Right hindlimb (tissue), 1 donor: ENCODE measurements at places on chromosomes 7 and 10.

DNA sequence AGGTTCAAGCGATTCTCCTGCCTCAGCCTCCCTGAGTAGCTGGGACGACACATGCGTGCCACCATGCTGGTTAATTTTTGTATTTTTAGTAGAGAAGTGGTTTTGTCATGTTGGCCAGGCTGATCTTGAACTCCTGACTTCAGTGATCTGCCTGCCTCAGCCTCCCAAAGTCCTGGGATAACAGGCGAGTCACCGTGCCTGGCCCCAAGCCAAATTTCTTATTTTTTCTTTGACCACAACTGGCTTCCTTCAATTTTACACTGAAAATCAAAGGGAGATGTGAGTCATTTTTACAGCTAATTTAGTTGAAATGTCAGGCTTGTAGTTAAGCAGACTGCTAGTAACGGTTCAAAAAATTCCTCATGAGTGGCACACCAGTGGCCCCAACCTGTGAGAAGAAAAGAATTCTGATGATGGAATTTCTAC lies 7.8 kb downstream of the RNF216 start:
- DNase-seq = no peak

DNA sequence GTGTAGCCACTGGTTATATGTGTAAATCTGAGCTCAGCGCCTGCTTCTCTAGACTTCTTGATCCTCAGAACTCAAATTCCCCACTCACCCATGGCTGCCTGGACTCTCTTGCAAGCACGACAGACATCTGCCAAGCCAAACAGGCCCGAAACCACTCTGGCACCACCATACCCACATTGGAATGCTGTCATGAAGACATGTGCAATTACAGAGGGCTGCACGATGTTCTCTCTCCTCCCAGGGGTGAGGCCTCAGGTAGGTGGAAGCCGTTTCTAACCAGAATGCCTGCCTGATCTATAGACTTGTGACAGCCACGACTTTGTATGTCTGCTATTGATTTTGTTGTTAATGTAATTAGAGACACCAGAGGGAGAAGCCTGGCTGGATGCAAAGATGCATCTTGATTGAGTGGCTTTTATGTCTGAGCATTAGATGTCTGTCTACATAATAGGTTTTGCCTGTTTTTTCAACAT lies 4.0 kb downstream of the BAMBI start:
- peak; percentile 59 for DNase-seq

GRCh38 chr10:104327745-104328645 lies 10.3 kb downstream of the ITPRIP start:
- peak; percentile 76 for DNase-seq

- no peak for DNase-seq
Observed at GRCh38 chr10:5555881-5556280, 31.1 kb downstream of the CALML3 start.

- no peak for DNase-seq
Observed at GRCh38 chr7:35694161-35694783, 663 bp downstream of the HERPUD2 start.

DNA sequence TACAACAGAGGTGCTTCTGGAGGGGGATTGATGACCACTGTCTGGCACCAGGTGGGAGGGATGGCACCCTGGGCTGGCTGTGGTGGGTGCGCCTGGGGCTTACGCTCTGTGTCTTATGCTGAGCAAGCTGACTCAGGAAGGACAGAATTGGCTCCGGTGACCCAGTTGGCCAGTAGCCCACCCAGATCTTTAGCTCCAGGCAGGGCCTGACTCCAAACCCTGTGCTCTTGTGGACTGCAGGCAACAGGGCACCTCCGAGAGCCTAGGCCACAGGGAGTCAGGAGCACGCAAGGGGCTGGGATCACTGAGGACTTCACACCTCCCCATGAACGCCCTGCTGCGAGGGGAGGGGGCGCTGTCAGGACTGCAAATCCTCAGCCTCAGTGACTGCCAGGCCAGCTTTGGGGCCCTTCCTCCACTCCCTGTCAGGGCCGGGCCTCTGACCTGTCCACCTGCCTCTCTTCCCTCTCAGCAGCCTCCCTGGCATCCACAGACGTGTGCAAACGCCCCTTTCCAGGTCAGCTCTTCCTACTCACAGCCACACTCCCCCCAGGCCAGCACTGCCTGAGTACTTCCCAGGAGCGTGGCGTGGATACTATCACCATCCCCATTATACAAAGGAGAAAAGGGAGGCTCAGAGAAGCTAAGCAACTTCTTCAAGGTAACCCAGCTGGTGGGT lies 118.7 kb downstream of the SLIT1 start:
- no peak for DNase-seq

- DNase-seq = peak; percentile 84
Observed at GRCh38 chr10:22252224-22252800, 34.5 kb upstream of the EBLN1 start.

GRCh38 chr7:4297918-4298219 lies 384.2 kb upstream of the FOXK1 start:
- DNase-seq = no peak

DNA sequence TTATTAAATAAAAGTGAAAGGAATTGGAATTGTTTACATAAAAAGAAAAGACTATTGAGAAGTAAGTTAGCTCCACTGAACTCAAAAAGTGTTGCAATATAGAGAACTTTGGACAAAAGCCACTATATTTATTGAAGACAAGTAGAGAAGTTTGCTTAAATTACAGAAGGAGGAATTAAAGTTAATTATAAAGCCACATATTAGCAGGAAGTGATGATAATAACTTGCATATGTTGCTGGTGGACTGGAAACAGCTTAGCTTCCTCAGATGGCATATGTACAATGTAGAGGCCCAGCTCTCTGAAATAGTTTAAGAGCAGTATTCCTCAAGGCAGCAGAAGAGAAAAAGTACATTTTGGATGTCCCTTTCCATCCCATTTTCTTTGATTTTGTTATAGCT lies 400.7 kb downstream of the GATA3 start:
- no peak for DNase-seq

GRCh38 chr10:119634219-119634544 lies 17.0 kb upstream of the BAG3 start:
- DNase-seq = no peak

DNA sequence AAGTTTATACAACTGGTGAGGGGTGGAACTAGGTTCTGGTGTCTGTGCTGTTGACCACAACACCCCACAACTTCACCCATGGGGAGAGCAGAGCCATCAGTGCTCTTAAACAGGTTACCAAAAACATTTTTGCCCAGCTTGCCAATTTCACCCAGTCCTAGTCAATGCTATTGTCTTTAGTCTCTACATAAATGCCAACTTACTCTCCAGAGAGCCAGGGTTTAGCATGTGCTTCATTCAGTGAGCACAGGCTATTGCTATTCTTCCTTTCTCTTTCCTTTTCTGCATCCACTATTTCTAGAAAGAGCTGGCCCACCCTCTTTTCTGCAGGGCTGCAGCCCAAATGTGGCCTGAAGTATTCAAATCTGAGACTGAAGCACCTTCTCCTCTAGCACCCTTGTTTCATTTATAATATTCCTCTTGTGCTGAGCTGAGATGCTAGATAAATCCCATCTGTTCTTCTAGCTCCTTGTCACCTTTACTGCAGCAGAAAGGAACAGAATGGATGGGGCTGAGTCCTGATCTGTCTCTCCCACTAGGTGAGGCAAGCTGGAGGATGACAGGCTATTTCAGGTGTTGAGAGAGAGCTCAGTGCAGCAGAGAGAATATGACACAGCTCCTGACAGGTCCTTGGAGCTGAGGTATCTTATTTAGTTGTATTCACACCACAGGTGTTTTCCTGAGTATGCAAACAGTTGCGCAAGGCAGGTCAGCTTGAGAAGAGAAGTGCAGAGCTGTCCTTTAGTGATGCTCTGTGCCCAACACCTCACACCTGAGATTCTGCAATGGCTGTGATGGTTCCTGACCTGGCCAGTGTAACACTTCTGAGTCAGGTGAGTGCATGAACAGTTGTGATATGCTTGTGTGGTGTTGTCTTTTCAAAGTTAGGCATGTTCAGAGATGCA lies 819.2 kb downstream of the CCSER2 start:
- no peak for DNase-seq

DNA sequence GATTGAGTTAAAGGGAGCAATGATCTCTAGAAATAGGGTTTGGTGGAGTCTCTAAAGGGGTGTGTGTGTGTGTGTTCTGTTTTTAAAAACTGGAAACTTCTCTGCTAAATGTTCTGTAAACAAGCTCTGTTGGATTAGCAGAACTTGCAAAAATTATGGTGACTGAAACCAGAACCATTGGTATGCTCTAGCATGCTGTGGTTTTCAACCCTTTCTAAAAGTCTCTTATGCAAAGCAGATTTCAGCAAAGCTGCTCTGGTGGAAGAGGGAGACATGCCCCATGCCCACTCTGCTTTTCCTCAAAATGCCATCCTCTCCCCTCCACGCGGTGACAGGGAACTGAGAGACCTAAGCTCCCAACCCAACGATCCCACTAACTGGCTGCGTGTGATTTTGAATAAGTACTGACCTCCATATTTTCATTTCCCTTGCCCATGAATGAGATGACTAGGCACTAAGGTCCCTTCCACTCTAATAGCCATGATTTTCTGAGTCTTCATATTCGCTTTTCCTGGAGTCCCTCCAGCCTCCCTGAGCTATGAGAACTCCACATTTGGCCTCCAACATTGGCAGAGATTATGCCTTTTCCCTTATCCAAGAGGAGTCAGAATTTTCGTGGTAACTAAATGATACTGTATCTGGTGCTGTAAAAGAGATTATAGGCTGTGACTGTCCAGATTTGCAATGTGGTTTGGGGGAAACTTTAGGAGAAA lies 117.3 kb upstream of the PALS2 start:
- DNase-seq = no peak

GRCh38 chr10:70551466-70551865 lies 51.1 kb downstream of the PRF1 start:
- peak; percentile 62 for DNase-seq

- no peak for DNase-seq
Observed at GRCh38 chr7:133843341-133843740, 283.8 kb upstream of the LRGUK start.

DNA sequence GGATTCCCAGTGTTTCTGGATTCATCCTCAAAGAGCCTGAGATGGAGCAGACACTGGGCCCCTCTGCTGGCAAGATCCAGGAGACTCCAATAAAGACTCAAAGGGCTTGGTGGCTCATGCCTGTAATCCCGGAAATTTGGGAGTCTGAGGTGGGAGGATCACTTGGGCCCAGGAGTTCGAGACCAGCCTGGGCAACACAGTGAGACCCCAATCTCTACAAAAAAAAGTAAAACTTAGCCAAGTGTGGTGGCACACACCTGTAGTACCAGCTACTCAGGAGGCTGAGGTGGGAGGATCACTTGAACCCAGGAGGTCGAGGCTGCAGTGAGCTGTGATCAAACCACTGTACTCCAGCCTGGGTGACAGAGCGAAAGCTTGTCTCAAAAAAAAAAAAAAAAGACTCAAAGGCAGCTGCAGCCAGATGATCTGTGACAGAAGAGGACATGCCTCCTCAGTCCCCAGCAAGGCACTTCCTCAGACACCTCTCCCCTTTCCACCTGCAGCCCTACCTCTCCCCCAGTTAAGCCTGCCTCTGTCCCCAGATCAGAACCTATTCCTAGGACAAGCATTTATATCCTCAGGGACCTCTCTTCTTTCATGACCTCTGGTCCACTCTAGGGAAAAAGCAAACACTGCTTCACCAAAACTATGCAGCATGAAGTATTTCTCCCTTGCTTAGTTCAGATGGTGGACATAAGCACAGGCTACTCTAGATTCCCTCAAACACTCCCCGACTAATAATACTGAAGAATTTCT lies 27.9 kb downstream of the PDLIM1 start:
- DNase-seq = no peak

DNA sequence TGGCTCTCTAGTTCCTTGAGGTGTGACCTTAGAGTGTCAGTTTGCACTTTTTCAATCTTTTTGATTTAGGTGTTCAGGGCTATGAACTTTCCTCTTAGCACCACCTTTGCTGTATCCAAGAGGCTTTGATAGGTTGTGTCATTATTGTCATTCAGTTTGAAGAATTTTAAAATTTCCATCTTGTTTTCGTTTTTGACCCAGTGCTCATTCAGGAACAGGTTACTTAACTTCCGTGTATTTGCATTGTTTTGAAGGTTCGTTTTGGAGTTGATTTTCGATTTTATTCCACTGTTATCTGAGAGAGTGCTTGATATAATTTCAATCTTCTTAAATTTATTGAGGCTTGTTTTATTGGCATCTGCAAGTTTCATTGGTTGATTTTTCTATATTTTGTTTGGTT lies 37.3 kb downstream of the FANK1 start:
- DNase-seq = no peak

DNA sequence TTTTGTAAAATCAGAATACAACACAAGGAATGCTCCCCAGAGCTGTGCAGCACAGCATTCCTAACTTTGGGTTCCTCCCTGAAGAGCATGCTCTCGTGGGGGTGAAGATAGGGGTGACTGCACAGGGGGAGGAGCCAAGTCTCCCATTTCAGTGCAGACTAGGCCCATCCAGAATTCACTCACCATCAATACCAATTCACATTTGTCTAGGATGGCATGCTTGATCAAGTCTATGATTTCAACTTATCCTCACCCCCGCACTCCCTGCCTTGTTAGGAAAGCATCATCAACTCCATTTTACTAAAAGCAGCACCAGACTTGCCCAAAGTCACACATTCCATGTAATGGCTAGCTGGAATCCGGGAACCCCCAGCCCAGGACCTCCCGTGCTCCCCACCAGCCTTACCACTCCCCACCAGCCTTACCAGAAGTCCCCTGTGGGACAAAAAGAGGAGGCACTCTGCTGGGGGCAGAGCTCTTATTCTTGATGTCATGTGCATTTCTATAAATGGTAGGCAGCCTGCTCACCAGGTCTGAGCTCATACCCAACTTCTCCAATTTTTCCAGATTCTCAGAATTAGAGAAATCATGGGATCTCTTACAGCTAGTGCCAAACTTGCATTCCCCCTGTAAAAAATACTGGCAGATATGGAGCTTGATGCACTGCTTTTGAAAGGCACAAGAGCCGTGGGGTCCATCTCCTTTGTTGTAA lies 6.2 kb downstream of the PARP12 start:
- no peak for DNase-seq

DNA sequence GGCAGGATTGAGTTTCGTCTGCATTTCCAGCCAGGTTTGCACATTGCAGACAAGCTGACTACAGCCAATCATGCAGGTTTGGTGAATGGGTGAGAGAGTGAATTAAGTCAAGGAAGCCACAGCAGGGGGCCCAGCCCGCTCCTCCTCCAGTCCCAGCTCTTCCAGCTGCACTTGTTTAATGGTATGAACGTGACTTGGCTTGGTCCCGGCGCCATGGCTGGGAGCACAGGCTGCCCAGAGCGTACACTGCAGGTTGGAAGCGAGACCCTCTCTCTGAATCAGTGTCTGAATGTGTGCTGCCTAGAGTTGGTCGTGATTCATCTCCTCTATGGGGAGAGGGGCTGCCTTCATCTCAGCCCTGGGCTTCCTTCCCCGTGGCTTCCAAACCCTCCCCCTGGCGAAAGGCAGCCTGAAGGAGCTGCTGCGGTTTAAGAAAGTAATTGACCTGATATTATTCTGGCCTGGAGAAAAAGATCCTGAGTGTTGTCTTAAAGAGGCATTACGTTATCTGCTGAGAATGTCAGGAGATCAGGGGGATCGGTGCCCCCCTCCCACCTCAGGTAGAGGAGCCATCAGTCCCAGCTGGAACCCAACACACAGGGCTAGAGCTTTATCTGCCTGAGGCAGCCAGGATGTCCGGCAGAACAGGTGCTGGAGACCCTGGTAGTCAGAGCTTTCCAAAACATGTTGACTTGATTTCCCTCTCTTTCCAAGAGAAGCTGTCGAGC lies 132.1 kb downstream of the COL26A1 start:
- DNase-seq = peak; percentile 72
